Stimulated activated CD4-positive, alpha-beta T cell treated with anti-CD3 and anti-CD28 coated beads, Interleukin-4, amount 100 ng/mL, for 48 hours (primary cell): ENCODE measurements at places on chromosomes 11 and 22.

DNA sequence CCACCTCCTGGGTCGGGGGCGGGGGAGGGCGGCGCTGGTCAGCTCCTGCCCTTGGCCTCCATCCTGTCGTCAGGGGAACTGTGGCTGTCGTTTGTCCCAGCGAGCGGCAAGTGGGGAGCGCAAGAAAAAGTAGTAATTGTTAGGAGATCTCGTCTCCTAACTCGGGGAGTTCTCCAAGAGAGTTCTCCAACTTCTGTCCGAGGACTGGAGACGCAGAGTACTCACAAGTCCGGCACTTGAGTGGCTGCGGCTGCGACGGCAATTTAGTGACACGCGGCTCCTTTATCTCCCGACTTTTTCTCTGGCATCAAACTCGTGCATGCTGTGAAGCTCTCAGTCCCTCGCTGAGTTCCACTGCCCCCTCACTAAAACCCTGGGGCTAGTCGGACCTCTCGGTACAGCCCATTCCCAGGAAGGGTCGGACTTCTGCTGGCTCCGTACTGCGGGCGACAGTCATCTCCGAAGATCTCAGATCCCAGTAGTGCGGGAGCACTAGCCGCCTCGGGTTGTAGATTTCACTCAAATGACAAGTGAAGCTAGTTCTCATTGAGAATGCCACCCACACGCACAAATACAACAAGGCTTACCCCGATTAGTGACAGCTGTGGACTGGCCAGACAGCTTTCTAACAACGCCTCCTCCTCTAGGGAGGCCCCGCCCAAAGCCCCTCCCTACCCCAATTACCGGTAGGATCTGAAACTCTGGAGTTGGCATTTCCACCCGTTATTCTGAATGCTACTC is at the start of gene PGR:
PGR (minus strand) TSS at position 611 of the 741 bp plus-strand sequence. CDS start 743 bp downstream, outside the sequence.
- DNase-seq, result no peak

DNA sequence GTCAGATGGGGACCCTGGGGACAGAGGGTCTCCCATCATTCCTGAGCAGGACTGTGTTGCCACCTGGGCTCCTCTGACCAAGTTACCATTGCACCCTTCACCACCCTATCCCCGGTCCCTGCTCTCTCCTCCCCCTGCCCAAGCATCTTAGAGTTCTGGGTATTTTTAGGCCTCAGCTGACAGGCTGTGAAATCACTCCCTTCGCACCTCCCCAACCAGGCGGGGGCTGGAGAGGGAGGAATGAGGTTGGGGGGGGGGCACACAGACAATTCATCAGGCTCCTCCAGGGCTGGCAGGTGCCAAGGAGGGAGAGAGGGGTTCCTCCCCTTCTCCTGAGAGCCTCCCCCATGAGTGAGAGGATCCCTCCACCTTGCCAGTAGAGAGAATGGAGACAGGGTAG is 9.0 kb downstream of the SYT7 start:
- DNase-seq, result no peak

DNA sequence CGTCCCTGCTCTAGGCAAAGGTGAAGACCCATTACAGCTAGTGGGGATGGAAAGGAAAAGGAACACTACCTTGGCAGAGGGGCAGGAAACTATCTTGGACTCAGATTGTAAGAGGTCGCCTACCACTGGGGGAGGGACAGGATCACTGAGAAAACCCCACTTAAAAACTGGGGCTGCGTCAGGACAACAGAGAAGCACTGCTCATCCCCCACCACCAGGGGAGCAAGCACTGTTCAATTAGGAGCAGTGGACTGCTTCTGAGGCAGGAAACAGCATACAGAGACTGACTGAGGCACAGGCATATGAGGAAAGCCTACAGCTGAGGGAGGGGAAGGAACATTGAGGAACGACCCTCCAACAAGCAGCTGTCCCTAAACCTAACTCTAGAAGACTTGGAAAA is 20.8 kb upstream of the DLAT start:
- DNase-seq, result no peak

DNA sequence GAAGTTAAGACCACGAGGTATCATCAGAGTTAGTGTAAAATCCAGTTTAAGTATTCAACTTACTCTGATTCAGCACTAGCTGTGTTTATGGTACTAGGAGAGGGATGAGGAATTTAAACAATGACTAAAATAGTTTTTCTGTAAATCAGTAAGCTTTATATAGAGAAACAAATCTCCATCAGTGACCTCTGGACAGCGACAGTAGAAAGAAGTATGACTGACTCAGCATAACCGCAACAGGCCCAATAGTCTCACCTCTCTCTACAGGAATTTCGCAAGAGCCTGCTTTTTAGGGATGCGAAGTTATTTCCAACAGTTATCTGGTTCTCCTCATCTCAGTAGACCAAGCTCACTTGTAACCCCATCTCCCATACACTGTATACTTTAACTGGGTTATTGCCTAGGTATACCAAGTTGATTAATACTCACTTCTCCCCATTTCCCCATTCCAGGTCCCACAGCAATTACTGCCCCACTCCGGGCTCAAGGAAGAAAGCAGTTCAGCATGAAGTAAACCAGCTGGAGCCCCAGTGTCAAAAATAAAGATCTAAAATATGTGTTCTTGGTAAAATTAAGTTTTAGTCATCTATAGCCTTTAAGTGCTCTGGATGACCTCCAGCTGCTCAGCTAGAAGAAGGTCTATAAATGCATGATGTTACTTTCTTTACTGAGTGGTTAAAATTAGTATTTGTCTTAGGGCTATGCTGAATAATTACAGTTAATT is 770.6 kb upstream of the CCDC90B start:
- DNase-seq, result no peak

DNA sequence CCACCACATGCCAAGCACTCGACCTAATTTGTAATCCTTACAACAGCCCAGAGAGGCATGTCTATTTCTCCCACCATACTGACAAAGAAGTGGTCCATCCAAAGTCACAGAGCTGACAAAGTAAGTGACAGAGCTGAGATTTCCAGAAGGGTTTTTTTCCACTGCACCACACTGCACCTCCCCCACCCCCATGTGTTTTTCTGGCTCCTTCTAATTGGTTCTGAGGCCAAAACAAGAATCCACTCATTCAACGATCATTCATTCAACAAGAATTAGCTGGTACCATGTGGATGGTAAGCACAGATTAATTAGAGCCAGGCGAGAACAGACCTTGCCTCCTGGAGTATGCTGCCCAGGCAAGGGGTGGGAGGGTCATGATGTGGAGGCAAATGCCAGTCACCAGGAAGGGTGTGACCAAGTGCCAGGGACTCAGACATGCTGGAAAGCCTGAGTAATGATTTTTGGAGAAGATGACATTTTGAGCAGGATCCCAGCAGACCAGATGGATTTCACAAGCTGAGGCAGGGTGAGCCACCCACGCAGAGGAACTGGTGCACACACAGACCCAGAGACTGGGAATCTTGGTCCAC is 14.9 kb upstream of the PRG2 start:
- DNase-seq, result no peak
